Stimulated activated CD8-positive, alpha-beta memory T cell treated with anti-CD3 and anti-CD28 coated beads, Interleukin-4, amount 100 ng/mL, for 48 hours (primary cell): ENCODE measurements at places on chromosomes 3 and 15.

- DNase-seq = no peak
Observed at GRCh38 chr3:41697702-41698101, 264.2 kb downstream of the ULK4 start.

GRCh38 chr15:69253156-69253555 lies 45.6 kb upstream of the PAQR5 start:
- no peak for DNase-seq

GRCh38 chr3:72614394-72615074 lies 233.7 kb downstream of the SHQ1 start:
- DNase-seq = no peak

DNA sequence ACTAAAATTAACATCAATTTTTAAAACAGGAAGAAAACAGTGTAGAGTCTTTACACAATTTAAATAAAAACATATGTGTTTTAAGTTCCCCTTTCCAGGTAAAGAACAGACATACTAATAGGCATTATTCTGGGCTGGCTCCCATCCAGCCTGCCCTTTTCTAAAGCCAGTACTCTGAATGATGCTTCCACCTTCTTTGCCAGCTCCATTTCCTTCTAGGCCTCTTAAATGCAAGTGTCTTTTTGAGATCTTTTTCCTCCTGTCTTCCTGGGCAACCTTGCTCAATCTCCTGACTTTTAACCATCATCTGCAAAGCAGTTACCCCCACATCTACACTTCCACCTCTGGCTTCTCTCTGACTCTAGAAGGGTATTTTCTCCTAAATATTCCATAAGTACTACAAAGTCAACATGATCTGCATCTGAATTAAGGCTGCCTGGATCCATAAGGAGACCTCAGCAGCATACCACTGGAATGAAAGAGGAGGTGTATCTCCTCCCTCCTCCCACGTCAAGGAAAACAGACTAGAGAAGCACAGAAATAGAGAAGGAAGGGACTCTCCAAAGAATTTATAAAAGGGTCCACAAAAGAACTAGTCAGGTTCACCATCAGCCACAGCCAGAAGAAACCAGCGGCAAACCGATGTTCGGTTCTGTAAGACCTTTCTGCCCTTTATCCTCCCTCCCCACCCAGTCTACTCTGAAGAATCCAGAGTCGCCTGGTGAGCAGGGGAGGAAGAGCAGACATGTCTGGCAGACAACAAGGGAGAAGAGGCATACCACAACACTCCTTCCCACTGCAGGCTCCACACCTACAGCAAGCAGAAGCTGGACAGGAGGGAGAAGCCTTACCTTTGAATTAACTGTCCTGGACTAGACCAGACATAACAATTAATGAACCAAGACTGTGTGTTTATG lies 47.1 kb downstream of the GOLIM4 start:
- no peak for DNase-seq

DNA sequence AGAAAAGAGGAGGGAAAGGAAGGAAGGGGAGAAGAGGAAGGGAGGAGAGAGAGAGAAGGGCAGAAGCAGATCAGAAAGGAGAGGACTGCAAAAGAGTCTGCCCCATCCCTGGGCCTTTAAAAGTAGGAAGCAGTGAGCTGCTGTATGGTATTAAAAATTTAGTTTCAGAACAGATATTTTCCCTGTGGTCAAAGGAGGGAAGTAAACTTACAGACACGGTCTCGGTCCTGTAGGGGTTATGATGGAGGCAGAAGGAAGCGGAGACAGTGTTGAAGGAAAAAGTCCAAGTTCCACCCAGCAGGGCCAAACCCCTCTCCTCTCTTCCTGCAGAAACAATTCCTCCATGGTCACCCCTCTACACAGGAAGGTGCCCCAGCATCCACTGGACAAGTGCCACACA lies 122.0 kb upstream of the PROK2 start:
- no peak for DNase-seq

- DNase-seq = no peak
Observed at GRCh38 chr3:141234283-141234682, 2.7 kb downstream of the PXYLP1 start.

- DNase-seq = no peak
Observed at GRCh38 chr3:89058371-89058770, 49.0 kb upstream of the EPHA3 start.

DNA sequence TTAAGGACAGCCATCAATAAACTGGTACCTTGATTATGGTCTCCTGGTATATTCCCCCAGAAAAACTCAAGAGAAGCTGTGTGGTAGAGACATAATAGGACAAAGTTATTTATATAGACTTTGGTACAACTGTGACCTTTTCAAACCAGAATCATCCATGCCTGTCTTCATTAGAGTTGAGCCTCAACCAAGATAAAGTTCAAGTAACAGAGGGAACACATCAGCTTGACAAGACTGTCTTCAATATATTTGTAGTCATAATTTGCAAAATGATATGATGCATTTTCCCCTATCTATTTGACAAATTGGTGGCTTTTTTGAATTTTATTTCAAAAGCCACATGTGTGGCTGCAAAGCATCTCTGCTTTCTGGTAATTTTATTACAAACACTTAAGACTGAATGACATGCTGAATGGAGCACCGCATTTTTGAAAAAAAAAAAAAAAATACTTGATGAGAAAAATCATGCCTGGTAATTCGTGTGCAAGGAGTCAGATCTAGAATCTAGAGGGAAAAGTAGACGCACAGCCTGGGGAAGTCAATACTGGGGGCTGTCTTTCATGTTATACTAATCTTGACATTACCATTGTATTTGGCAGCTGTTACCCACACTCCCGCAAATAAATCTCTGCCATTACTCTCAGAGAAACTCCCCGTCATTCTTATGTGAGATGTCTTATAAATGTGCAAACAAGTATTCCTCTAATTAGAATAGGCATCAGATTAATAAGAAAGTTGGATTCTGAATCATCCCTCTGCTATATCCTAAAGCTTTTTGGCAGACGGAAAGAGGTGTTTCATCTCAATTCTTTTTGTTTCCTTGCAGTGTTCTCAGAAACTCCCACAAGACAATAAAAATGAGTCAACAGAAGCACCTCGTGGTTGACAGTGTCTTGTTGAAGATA lies 554.8 kb upstream of the CBLB start:
- DNase-seq = peak; percentile 45

- no peak for DNase-seq
Observed at GRCh38 chr3:188431040-188431439, 277.1 kb downstream of the LPP start.

DNA sequence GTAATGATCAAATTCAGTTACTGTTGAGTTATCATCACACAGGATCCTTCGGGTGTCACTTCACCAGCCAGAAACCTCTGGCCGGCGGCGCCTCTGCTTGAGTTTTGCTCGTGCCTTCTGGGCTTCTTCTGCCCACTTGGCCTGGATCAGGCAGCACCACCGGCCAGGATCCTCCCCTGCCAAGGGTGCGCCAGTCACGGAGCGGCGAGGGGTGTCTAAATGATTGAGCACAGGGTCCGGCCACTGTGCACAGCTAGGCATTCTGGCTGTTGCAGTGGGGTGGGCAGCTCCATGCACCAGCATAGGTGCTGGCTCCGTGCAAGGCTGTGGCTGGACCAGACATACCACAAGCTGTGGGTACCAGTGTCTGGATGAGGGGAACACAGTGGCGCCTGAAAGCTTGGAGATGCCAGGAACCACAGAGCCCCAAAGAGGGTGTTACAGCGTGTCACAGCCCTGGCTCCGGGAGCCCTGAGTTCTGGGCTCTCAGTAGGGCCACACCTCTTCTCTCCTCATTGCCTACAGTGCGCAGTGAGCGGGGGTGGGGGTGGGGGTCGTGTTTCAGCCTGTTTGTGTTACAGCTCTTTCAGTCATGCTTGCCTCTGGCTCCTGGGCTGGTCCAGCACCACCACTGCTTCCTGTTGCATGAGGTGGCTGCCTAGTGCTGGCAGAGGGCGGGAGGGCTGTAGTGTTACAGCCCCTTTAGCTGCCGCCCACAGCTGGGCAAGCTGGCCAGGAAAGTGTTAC lies 169.4 kb downstream of the FNDC3B start:
- DNase-seq = no peak

DNA sequence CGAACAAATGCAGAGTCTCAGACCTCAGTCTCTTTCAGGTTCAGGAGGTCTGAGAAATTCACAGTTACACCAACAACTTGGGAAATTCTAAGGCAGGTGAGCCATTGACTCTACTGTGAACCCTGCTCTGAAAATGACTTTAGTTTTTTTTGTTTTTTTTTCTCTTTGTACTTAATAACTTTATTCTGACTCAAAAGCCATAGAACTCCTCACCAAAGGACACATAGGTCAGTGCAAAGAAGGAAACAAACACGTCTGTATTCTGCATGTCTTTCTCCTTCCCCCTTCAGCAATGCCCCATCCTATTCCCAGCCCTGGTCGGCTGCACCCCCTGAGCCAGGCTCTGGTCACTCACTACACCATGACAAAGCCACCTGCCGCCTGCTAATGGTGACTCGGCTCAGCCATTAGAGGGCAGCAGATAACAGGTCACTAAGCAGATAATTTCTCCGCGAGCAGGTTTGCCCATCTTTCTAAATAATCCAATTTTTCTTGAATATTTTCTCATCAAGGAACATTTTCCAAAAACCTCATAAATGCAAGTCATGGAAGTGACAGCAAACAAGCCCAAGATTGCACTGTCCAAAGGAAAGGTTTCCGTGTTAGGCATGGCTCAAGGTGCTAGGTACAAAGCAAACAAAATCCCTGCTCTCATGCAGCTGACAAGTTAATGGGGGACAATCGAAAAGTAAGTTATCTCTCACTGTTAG lies 37.7 kb downstream of the TM4SF4 start:
- DNase-seq = peak; percentile 41

GRCh38 chr3:78901544-78901943 lies 866.3 kb downstream of the ROBO1 start:
- no peak for DNase-seq

- DNase-seq = peak; percentile 50
Observed at GRCh38 chr3:45528429-45528828, 66.1 kb upstream of the LIMD1 start.

GRCh38 chr15:77410701-77411618 lies 8.9 kb downstream of the PEAK1 start:
- DNase-seq = no peak

- no peak for DNase-seq
Observed at GRCh38 chr15:91424001-91424400, 323.9 kb downstream of the SV2B start.

DNA sequence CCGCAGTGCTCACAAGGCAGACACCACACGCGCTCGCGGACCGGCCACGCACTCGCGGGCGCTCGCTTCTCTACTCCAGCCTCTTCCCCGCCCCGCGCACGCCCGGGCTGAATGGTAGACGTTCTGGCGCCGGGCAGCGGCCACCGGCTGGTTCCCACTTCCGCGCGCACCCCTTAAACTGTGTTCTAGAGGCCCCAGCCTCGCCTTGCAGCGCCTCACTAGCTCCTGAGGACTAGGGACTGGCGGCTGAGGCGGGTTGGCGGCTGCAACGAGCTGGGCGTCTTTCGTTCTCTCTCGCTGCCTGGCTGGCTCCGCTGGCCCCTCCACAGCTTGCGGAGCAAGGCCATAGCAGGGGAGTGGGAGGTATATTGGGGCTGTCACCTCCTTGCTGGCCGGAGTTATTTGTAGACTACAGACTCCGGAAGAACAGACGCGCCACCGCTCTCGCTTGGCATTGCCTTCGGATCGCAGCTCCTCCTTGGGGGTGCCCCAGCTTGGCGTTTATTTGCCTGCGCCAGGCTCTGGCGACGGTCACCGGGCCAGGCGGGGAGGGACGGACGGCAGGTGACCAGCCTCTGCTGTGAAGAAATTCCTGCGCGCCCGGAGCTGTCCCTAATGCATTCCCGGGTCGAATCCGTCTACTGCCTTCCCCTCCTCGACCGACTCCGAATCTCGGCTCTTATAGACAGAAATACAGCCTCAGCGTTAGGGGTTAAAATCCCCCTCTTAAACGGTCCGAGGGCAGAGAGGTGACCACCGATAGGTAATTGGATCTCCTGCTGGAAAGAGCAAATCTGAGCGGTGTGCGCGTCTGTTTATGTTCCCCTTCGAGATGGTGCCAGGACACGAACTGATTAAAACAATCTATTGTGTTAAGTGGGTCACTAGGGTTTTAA lies 1.3 kb downstream of the GREM1 start:
- no peak for DNase-seq

- DNase-seq = peak; percentile 52
Observed at GRCh38 chr3:71127052-71127831, 456.3 kb downstream of the FOXP1 start.

DNA sequence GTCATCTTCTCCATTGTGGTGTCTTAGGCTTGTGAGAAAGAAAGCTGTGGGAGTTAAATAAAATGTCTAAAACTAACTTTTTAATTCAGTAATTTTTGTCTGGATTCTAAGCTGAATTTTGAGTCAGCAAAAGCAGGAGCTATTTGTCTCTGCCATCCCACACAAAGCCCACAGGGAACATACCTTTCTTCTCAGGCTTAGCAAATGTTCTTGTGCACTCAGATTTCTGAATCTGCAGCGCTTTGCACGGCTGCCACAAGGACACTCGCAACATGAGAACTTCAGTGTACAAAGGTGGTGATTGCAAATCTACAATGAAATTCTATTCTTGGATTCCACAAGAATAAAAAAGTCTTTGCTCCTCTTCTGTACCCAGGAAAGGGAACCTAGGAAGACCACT lies 88.2 kb upstream of the RNF7 start:
- no peak for DNase-seq

DNA sequence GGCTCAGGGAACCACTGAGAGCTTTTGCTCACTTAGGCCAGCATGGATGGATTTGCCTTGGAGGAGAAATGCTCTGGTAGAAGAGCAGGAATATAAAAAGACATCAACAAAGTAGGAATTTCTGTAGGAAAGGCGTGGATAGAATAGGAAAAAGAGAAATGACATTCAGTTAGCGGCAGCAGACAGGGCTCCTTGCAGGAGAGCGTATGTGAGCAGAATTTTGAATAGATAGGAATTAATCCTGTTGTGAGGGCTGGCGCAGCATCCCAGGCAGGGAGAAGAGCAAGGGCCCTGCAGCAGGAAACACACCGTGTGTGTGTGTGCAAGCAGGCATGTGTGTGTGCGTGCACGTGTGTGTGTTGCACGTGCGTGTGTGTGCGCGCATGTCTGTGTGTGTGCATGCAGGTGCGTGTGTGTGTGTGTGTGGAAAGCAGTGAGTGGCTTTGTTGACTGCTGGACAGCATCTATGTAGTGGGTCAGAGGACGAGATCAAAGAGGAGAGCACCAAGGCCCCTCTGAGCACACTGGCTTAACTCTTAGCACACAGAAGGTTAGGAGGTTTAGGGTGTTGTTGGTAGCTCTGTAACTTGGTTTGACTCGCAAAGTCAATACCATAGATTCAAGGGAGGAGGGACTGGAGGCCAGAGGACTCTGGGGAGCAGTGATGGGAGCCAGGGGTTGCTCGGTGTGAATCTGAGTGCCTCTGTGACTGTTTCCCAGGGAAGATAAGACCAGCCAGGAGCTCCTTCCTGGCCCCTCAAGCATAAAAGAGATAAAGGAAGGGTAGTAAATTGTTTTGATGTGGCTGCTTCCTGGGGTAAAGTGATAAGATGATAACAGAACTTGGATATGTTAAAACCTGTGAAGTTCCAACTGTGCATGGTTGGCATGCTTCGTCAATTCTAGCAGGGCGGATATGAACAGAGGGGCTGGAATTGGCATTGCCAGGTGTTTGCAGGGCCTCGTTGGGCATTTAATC lies 639.5 kb downstream of the NR2F2 start:
- DNase-seq = no peak

GRCh38 chr3:170740726-170741591 lies 129.0 kb downstream of the RPL22L1 start:
- DNase-seq = no peak

GRCh38 chr15:74141591-74141990 lies 11.2 kb downstream of the ISLR2 start:
- DNase-seq = no peak
